Neural crest cell (in vitro differentiated cells): ENCODE measurements at places on chromosomes 5 and 9.

DNA sequence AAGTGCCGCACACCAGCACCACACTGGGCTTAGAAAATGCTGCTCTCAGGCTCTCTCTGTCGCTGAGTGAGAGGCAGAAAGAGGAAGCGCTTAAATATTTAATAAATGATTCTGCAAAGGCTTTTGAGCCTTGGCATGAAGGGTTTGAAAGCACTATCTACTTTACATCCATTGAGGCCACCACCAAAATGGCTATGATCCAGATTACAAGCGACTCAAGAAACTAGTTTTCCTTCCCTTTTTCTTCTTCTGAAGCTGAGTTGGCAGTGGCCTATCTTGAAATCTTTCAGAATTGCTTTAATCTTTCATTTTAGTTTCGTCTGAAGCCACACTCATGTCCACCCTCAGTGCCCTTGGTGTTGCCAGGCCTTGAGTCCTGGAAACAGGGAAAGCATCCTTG is 59.5 kb downstream of the EBF1 start:
- no peak overlapping the region for H3K4me3 ChIP-seq
- no peaks in the 10 kb centered on the region for H3K27me3 ChIP-seq
- no peak for DNase-seq

- no peaks in the 10 kb centered on the region for H3K27me3 ChIP-seq
- no peaks in the 10 kb centered on the region for H3K36me3 ChIP-seq
- no peak overlapping the region for H3K27ac ChIP-seq
Observed at GRCh38 chr9:70557661-70558369, 143.4 kb upstream of the KLF9 start.

- H3K27ac ChIP-seq = peak overlapping the region; percentile 86
- no peaks in the 10 kb centered on the region for H3K27me3 ChIP-seq
- no peak for DNase-seq
- H3K4me1 ChIP-seq = peaks cover 54% of the 10 kb centered on the region
- H3K4me3 ChIP-seq = no peak overlapping the region
- no peaks in the 10 kb centered on the region for H3K36me3 ChIP-seq
Observed at GRCh38 chr5:150516011-150516410, 8.1 kb downstream of the NDST1 start.

- no peaks in the 10 kb centered on the region for H3K36me3 ChIP-seq
- peaks cover 38% of the 10 kb centered on the region for H3K4me1 ChIP-seq
- peak; percentile 18 for DNase-seq
- peaks cover 70% of the 10 kb centered on the region for H3K27me3 ChIP-seq
Observed at GRCh38 chr5:53482717-53483638, 2.5 kb downstream of the FST start.

DNA sequence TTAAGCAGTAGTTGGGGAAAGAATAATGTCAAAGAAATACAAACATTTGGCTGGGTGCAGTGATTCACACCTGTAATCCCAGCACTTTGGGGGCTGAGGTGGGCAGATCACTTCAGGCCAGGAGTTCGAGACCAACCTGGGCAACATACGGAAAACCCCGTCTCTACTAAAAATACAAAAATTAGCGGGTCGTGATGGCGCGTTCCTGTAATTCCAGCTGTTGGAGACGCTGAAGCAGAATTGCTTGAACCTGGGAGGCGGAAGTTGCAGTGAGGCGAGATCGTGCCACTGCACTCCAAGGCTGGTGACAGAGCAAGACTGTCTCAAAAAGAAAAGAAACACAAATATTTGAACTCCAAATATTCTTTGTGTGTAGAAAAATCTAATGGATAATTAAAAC is 4.7 kb downstream of the MATR3 start:
- DNase-seq = no peak
- H3K27me3 ChIP-seq = peaks cover 13% of the 10 kb centered on the region
- peaks cover 10% of the 10 kb centered on the region for H3K36me3 ChIP-seq

GRCh38 chr5:37580106-37580505 is 201.0 kb downstream of the WDR70 start:
- H3K4me1 ChIP-seq = no peaks in the 10 kb centered on the region
- H3K27me3 ChIP-seq = no peaks in the 10 kb centered on the region
- H3K4me3 ChIP-seq = no peak overlapping the region
- no peaks in the 10 kb centered on the region for H3K36me3 ChIP-seq

GRCh38 chr5:175381130-175381529 is 62.9 kb downstream of the DRD1 start:
- no peak overlapping the region for H3K27ac ChIP-seq
- H3K27me3 ChIP-seq = peaks cover 17% of the 10 kb centered on the region
- no peaks in the 10 kb centered on the region for H3K36me3 ChIP-seq
- DNase-seq = no peak

DNA sequence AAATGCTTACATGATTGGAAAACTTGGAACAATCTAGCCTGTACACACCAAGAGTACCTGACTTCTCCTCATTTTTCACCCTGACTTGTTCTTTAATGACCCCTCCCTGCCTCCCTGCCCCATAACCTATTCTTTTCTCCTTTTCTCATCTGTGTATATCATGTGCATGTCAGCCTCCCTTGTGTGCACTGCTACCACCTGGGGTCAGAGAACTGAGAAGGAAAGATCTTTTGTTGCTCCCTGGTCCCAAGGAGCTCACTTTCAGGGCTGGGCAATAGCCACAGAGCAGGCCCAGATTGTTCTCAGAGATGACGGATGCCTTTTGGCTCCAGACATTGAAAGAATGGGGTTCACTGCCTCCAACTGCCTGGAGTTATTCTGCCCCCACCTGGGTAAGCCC is 5.1 kb downstream of the MAP1B start:
- H3K27me3 ChIP-seq = peaks cover 7% of the 10 kb centered on the region
- peaks cover 51% of the 10 kb centered on the region for H3K4me1 ChIP-seq
- H3K36me3 ChIP-seq = peaks cover 31% of the 10 kb centered on the region
- H3K27ac ChIP-seq = peak overlapping the region; percentile 91

DNA sequence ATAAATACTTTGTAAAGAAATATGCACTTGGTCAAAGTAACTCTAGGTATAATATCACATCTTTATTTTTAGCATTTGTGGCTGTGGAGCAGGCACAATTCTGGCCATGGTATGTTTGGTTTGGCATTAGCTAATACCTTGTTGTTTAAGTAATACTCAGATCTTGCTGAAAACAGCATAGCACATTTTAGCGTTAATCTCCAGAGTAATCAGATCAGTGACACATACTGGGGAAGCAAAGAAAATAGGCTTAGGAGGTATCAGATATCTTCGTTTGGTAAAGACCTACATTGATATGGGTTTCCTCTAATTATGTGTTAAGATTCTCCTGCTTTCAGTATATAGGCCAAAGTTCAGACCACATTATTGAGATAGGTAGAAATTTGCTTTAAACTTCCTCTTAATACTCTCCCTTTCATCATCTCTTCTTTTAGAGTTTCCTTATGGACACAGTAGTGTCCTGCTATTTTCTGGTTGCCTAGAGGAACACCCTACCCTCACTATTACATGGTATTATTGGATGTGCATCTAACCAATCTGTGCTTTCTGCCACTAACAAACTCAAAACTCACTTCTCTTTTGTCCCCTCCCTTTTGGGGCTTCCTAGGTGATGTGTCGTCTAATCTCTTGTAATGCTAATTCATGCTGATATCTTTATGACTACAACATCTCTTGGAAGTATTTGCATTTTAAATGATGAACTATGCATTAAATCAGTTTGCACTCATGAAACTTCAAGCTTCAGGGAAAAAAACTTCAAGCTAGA is 437.3 kb upstream of the ADAMTSL1 start:
- peaks cover 5% of the 10 kb centered on the region for H3K4me1 ChIP-seq
- DNase-seq = no peak
- no peaks in the 10 kb centered on the region for H3K27me3 ChIP-seq

GRCh38 chr5:170464280-170465127 is 39.3 kb upstream of the KCNIP1 start:
- no peaks in the 10 kb centered on the region for H3K27me3 ChIP-seq
- H3K4me1 ChIP-seq = no peaks in the 10 kb centered on the region
- DNase-seq = no peak
- H3K36me3 ChIP-seq = no peaks in the 10 kb centered on the region

DNA sequence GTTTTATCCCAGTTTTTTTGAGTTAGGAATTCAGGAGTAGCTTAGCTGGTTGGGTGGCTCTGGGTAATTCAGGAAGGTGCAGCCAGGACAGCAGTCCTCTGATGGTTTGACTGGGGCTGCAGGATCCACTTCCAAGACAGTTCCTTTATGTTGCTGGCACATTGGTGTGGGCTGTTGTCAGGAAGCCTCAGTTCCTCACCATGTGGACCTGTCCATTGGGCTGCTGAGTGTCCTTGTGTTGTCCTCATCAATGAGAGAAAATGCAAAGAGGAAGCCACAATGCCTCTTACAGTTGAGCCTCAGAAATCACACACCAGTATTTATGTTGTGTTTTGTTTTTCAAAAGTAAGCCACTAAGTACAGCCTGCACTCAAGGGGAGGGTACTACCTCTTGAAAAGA is 140.9 kb downstream of the MAST4 start:
- peaks cover 13% of the 10 kb centered on the region for H3K4me1 ChIP-seq
- no peak overlapping the region for H3K27ac ChIP-seq
- no peaks in the 10 kb centered on the region for H3K27me3 ChIP-seq
- H3K4me3 ChIP-seq = no peak overlapping the region

DNA sequence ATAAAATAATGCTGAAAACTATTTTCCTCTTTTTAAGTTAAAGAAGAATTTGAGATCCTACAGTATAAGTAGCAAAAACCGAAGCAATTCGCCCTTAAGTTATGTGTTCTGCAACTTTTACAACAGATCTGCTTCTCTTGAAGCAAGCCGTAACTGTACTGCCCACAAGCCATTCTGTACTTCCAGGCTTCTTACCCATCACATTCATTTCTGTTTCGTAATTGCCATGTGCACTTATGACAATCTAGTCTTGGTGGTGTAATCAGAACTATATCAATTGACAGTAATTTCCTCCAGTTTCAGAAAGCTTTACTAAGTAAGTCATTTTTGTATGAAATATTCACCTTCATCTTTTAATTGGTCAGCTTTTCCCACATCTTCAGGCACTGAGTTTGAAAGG is 13.8 kb downstream of the SGTB start:
- H3K4me1 ChIP-seq = no peaks in the 10 kb centered on the region
- H3K27me3 ChIP-seq = no peaks in the 10 kb centered on the region
- no peak overlapping the region for H3K27ac ChIP-seq
- H3K4me3 ChIP-seq = no peak overlapping the region
- peaks cover 11% of the 10 kb centered on the region for H3K36me3 ChIP-seq

GRCh38 chr5:136210259-136210658 is 17.3 kb upstream of the SMIM32 start:
- DNase-seq = no peak
- H3K27me3 ChIP-seq = peaks cover 2% of the 10 kb centered on the region
- H3K4me3 ChIP-seq = no peak overlapping the region
- no peaks in the 10 kb centered on the region for H3K4me1 ChIP-seq

DNA sequence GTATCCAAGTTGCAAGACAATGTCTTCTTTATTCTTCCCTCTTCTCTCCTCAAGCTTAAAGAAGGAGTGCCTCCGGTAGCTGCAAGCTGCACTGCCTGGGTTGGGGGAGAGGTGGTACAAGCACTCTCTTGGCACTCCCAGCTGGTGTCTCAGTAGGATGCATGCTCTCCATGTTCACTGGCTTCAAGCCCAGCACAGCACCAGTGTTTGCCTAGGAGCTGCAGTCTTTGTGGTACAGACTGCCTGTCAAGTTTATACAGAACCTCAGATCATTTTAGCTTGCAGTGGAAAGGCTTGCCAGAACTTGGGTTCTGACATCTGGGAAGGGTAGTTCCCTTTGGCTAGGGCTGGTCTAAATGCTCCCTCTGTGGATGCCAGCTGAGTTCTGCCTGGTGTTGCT is 505.6 kb downstream of the MAN2A1 start:
- no peak overlapping the region for H3K4me3 ChIP-seq
- no peaks in the 10 kb centered on the region for H3K27me3 ChIP-seq
- H3K4me1 ChIP-seq = no peaks in the 10 kb centered on the region
- H3K27ac ChIP-seq = peak overlapping the region; percentile 19
- peaks cover 2% of the 10 kb centered on the region for H3K36me3 ChIP-seq

DNA sequence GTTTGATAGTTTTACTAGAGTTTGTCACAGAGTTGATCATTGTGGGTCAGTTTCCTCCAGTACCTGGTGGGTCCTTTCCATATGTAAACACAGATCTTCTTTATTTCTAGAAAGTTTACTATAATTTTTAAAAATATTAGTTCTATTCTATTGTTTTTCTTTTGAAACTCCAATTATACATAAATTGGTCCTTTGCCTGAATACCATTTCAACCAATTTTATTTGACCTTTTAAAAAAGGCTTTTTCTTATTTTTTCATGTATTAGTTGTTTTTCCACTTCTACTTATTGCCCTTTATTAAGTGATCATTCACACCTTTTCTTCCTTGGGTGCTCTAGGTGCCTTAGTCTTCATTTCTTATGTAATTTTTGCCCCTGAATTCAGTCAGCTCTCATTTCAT is 33.0 kb upstream of the MUSK start:
- H3K27me3 ChIP-seq = no peaks in the 10 kb centered on the region
- H3K4me3 ChIP-seq = no peak overlapping the region
- peaks cover 8% of the 10 kb centered on the region for H3K36me3 ChIP-seq
- DNase-seq = no peak

DNA sequence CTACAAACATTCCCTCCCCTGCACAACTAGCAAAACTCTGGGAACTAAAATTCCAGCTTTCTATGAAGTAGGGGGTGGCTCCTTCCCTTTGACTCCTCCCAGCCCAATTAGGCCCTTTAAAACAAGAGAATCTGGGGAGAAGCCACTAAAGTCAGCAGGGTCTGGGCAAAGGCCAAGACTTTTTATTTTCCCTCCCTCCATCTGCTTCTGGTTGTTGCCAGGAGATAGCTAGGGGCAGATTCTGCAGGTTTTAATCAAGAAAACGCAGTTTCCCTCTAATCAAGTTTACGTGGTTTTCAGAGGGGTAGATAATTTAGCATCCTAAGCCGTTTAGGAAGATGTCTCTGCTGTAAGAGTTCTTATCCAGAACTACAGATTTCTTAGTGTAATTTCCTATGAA is 114.5 kb upstream of the CDH6 start:
- no peak for DNase-seq
- peaks cover 5% of the 10 kb centered on the region for H3K4me1 ChIP-seq
- peaks cover 10% of the 10 kb centered on the region for H3K36me3 ChIP-seq
- no peak overlapping the region for H3K4me3 ChIP-seq
- H3K27ac ChIP-seq = no peak overlapping the region
- no peaks in the 10 kb centered on the region for H3K27me3 ChIP-seq

- H3K4me3 ChIP-seq = no peak overlapping the region
- H3K27ac ChIP-seq = no peak overlapping the region
- no peaks in the 10 kb centered on the region for H3K4me1 ChIP-seq
- no peak for DNase-seq
Observed at GRCh38 chr5:179165421-179166170, 105.4 kb downstream of the ZNF354C start.
